Motor neuron (in vitro differentiated cells): ENCODE measurements at places on chromosomes 13 and 19.

- no peak for ATAC-seq
Measured at GRCh38 chr13:58843567-58843966, 1212.0 kb downstream of the PCDH17 start.

- ATAC-seq, result no peak
Measured at GRCh38 chr13:71590654-71591148, 276.3 kb downstream of the DACH1 start.

DNA sequence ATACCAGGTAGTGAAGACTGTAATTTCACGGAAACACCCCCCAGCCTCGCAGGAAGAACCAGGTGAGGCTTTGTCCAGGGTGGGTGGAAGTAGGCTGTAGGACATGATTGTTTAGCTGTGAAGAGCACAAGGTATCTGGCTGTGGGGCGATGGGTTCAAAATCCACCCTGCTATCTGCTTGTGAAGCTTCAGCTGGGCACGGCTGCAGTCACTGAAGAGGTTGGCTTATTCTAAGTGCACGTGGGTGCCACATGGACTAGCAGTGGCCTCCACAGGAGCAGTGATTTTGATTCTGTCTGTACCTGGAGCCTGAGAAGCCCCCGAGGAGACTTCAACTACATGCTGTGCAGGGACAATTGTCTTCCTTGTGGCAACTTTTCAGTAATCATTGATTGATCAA, 254.1 kb downstream of the FGF9 start:
- ATAC-seq, result no peak

- ATAC-seq, result no peak
Measured at GRCh38 chr13:109715902-109716301, 70.5 kb downstream of the IRS2 start.

GRCh38 chr13:46087481-46087880, 17.4 kb downstream of the CPB2 start:
- no peak for ATAC-seq

GRCh38 chr13:45778882-45779281, 72.7 kb downstream of the SIAH3 start:
- ATAC-seq, result no peak

DNA sequence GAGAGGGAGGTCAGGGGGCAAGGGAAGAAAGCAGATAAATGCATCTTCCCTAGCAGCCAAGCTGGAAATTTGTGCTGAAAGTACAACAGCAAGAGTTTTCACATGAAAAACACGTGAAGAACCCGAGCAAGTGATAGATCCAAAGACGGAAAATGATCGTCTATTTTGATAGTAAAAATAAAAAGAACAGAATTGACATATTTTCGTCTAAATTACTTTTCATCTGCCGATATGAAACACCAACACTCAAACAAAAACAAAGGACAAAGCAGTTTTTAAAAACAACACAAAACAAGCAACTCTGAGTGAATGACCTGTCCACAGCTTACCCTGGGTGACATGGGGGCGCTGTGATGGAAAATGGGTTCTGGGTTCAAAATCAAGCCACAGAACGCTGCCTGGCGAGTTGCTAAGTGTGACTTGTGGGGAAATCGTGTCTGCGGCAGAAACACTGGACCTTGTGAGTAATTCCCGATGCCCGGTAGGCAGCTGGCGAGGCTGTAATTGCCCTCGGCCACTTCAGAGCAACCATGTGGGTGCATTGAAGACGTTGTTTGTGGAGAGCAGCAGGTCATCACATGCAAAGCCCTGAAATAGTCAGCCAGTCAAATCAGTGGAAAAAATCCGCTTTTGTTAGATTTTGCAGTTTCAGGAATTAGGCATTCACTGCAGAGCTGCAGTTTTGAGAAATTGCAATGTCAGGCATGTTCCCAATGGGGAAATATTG, 7.4 kb downstream of the SOX1 start:
- no peak for ATAC-seq

DNA sequence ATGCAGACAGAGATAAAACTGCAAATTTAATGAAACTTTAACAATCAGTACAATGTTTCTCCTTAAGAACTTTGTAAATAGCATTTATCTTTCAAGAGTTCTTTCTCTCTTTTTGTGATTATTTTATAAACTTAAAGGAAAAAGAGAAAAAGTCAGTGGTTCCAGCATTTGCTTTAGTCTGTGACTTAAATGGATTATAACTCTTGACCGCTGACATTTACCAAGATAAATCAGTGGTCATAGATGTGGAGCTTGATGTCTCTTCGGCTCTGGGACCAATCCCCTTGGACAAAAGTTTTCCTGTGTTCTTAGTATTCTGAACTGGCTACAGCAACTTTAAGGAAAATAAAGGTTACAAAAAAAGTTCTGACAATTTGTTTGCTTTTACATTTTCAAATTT, 162.6 kb downstream of the TM9SF2 start:
- ATAC-seq, result no peak

- ATAC-seq, result no peak
Measured at GRCh38 chr13:109397285-109397684, 389.1 kb downstream of the IRS2 start.

GRCh38 chr13:113305208-113305607, 8.2 kb downstream of the LAMP1 start:
- ATAC-seq, result peak; percentile 86

DNA sequence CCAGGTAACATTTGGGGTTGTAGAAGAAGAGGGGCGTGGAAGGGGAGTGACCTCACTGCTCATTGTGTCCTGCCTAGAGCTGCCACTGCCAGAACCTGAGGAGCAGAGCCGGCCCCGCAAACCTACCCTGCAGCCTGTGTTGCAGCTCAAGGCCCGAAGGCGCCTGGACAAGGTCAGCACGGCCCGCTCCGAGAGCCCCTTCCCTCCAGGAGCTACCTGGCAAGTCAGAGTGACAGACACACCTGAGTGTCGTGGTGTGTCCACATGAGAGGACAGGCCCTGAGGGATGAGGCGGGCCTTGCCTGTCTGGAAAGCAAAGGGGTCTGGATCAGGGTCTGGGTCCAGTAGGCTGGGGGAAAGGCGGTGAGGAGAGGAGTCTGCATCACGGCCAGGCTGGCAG, 6.8 kb downstream of the KMT2B start:
- ATAC-seq, result no peak

GRCh38 chr13:27783111-27783510, 9.2 kb upstream of the GSX1 start:
- peak; percentile 75 for ATAC-seq

GRCh38 chr13:20291037-20291436, 58.9 kb upstream of the GJB6 start:
- ATAC-seq, result no peak

- no peak for ATAC-seq
Measured at GRCh38 chr19:35331551-35332214, 2.7 kb downstream of the CD22 start.

DNA sequence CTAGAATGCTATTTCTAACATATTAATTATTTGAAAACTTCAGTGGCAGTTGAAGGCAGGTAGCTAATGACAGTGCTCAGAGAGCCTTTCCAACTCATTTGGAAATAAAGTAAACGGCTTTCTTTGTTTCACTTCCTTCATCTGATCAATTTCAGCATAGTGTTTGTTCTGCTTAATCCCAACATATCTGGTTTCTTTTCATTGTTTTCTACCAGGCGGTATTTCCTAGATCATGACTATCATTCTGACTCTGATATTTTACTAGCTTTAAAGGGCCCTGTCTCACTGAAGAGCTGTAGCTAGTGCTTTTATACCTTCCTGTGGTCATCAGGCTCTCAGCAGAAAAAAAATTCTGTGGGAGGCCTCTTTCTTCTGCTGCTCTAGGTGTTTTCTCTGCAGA, 178.6 kb downstream of the RBM26 start:
- no peak for ATAC-seq

- ATAC-seq, result no peak
Measured at GRCh38 chr13:111390522-111391270, 70.3 kb downstream of the TEX29 start.

DNA sequence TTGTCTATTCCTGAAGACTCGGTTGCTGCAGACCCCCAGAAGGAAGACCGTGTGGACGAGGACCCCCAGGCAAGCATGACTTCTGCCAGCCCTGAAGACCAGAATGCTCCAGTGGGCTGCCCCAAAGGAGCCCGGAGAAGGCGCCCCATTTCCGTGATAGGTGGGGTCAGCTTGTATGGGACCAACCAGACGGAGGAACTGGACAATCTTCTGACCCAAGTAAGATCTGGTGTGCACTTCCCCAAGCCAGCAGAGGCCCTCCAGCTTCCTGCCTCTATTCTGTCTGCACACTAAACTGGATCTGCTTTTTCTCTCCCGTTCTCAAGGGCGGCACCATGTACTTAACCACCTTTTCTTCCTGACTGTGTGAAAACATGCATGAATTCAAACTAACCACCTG, 59.8 kb upstream of the C1QTNF9 start:
- no peak for ATAC-seq

- no peak for ATAC-seq
Measured at GRCh38 chr19:19966862-19967261, 66.1 kb downstream of the ZNF93 start.

- ATAC-seq, result no peak
Measured at GRCh38 chr13:113597391-113598080, 13.0 kb downstream of the TFDP1 start.

DNA sequence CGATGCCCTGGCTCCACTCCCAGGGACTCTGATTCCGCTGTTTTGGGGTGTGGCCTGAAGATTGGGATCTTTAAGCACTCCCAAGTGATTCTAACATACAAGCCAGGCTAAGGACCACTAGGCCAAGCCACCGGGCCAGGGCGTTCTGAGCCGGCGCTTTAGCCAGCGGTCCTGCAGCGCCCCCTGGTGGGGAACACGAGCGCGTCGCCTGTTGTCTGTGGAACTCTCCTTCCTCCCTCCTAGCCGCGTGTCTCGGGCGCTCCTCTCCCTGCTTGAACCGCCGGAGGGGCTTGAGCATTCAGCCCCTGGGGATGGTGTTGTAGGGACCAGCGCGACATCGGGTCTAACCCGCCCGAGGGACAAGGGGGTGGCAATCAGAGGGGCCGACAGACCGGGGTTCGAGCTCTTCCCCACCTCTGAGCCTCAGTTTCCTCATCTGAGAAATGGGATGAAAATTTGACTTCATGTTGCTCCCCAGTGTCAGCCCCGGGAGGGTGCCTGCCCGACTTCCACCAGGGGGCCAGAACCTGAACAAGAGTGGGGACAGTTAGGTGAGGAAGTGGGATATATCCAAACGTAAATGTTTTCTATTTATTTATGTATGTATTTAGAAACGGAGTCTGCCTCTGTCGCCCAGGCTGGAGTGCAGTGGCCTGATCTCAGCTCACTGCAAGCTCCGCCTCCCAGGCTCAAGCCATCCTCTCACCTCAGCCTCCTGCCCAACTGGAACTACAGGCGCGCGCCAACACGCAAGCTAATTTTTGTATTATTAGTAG, 18.0 kb upstream of the PNMA8B start:
- ATAC-seq, result peak; percentile 90

GRCh38 chr13:99973808-99974185, 2.2 kb upstream of the ZIC5 start:
- ATAC-seq, result no peak

DNA sequence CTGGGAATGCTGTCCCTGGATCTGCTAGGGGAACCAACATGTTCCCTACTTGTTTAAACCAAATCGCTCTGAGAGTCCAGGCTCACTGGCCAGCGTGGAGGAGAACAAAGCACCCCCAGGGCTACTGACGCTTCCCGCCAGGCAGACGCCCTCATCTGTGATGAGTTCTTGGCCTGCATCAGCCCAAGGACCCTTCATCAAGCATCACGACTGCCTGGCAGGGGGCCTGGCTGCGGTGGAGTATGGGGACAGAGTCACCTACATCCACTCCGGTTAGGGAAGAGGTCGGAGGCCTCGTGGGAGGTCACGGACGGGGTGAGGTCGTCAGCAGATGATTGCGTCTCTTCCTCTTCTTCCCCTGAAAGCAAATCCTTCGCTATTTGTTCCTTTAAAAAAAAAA, 17.7 kb downstream of the MIER2 start:
- no peak for ATAC-seq

DNA sequence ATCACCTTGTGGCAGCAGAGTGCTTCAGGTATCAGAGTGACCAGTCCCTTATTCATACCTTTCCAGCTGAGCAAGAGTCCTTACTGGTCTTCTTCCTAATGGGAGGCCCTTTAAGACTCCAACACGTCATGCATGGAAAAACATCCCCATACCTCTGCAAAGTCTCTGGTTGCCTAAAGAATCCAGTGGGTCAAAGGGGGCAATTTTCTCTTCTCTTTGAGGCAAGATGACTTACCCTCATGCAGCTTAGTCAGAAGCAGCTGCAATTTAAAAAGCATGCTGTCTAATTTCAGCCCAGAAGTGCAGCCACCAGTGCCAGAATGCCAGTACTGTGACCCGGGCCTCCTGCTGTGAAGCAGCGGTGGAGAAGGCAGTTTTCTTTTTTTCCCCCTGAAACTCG, 18.7 kb downstream of the PPP5C start:
- ATAC-seq, result no peak

DNA sequence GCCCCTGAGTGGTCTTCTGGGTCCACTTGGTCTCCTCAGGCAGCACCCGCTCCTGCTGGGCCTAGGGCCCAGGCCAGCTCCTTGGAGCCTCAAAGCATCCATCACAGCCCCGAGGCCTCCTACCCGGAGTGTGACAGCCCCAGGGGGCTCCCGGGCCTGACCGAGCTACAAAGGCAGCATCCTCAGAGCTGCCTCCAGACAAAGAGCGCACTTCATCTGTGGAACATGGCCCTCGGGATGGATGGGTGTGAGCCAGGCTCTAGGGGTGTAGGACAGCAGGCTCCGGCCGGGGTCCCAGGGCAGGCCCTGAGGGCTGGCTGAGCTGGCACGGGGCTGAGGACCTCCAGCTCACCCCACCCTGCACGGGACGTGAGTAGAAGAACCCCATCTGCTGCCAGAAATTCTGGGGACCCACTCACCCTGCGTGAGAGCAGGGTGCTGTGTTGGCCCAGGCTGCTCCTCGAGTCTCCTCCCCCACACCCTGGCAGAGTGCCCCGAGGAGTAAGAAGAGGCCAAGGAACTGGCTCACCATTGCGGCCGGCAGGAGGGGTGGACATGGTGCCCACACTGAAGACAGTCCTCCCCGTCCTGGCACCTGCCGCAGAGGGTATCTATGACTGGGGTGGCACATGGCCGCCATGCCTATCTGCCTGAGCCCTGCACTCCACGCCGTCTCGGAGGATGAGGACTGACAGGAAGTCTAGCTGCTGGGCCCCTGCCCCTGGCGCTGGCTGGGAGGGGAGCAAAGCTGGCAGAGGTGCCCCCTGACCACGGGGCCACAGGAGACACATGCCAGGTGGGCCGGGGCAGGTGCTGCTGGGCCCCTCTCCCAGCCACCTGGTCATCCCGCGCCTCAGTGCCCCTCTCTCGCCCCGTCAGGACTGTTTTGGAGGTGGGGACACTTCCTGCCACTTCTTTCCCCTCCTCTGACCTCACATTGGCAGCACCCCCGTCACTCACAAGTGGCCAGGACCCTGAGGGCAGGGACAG, 22.3 kb downstream of the CEBPG start:
- peak; percentile 67 for ATAC-seq

- no peak for ATAC-seq
Measured at GRCh38 chr19:14019100-14019499, 8.8 kb upstream of the RLN3 start.

- no peak for ATAC-seq
Measured at GRCh38 chr13:93098972-93099371, 127.6 kb upstream of the GPC6 start.

DNA sequence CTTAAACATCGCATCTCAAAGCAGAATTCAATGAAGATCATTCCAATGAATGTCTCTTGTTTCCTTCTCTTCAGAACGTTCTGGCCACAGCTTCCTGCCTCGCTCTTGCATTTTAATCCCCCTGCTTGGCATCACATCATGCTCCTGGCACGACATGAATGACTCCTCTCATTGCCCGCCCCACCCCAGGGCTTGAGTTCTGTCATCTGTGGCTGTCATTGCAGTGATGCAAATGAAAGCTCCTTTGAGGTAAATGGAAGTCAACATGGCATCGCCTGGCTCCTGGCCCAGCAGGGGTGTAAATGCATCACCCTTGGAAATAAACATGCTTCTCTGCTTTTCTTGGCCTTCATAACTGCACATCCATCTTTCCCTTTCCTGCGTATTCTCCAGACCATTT, 48.6 kb downstream of the SCEL start:
- peak; percentile 64 for ATAC-seq
